H9 (cell line): ENCODE measurements at places on chromosomes 5 and 9. TPM values are rescaled to one million over a fixed set of nuclear protein-coding genes. Genes with fewer than 3 reads are reported as not detected.

DNA sequence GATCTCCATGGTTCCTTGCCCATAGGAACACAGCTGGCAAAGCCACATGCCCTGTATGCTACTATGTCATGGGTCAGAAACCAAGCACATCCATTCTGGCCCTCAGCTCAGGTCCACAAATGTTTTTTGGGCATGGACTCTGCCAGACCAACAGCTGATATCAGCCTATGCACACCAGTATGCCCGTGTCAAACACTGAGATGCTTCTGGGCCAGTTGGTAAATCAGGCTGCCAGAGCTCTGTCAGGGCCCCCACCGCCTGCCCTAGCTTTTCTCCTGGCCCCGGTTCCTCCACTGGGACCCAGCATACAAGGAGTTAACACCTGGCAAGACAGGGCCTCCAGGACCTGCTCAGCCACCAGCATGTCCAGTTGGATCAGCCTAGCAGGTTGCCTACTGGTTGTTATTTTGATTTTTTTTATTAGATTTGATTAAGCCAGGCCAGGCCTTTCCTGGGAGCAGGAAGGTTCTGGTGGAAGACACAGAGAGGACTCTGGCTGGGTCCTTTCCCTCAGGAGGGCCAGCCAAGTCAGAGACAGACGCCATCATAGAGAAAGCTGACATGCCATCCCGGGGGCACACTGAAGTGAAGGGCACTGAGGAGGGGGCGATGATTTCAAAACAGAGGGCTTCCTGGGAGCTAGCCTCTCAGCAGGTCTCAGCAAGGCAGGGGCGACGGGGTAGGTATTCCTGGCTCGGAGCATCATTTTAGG, 65.8 kb downstream of the TSTD2 start:
- H3K4me3 ChIP-seq: no peak overlapping the region
- DNase-seq: peak; percentile 8
- no peaks in the 10 kb centered on the region; the same call in 1 of the 2 replicates for H3K27me3 ChIP-seq
- H3K27ac ChIP-seq: no peak overlapping the region

DNA sequence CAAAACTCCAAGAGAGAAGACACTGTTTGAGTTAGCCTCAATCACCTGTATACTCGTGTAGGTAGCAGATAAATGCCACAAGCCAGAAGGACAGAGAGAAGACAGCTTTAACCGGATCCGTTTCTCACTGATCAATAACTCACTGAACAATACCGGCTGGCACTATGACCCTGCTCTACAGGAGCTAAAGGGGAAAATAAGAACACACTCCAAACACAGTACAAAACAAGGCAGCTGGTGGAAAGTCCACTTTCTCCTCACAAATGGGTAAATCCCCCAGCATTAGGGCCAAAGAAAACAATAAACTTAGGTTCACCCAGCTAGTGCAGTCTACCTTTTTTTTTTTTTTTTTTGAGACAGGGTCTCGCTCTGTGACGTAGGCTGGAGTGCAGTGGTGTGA, 169.4 kb downstream of the CRB2 start:
- 0 out of 2 replicates have a peak, but pooled peaks cover 5% of the 10 kb centered on the region for H3K36me3 ChIP-seq
- H3K4me1 ChIP-seq: no peaks in the 10 kb centered on the region
- H3K4me3 ChIP-seq: no peak overlapping the region
- no peak for DNase-seq
- no peak overlapping the region for H3K27ac ChIP-seq

GRCh38 chr5:39194466-39195136, 24.8 kb downstream of the FYB1 start:
- no peaks in the 10 kb centered on the region for H3K27me3 ChIP-seq
- H3K27ac ChIP-seq: no peak overlapping the region
- no peaks in the 10 kb centered on the region for H3K4me1 ChIP-seq

GRCh38 chr5:78109891-78110324, 184.6 kb downstream of the AP3B1 start:
- DNase-seq: no peak
- H3K4me3 ChIP-seq: no peak overlapping the region
- H3K27ac ChIP-seq: no peak overlapping the region
- H3K36me3 ChIP-seq: peaks cover 6% of the 10 kb centered on the region
- H3K4me1 ChIP-seq: no peaks in the 10 kb centered on the region

DNA sequence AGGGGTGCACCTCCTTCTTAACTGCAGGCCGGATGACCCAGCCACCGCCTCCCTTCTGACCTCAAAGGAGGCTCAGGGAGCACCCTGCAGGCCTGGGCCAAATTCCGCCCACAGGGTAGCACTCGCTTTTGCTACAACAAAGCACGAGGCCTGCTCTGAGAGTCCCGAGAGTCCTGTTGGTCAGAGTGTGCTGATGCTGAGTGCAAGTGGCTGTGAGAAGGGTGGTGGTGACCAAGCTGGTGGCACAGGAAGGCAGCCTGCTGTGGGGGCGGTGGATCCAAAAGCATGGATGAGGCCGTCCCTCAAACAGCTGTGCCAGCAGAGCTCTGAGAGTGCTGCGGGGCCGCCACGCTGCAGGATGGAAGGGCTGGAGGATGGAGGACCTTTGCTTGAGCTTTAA, 101.8 kb downstream of the AK8 start:
- no peaks in the 10 kb centered on the region for H3K27me3 ChIP-seq
- H3K4me3 ChIP-seq: no peak overlapping the region
- H3K4me1 ChIP-seq: no peaks in the 10 kb centered on the region
- H3K36me3 ChIP-seq: peaks cover 7% of the 10 kb centered on the region
- no peak for DNase-seq

DNA sequence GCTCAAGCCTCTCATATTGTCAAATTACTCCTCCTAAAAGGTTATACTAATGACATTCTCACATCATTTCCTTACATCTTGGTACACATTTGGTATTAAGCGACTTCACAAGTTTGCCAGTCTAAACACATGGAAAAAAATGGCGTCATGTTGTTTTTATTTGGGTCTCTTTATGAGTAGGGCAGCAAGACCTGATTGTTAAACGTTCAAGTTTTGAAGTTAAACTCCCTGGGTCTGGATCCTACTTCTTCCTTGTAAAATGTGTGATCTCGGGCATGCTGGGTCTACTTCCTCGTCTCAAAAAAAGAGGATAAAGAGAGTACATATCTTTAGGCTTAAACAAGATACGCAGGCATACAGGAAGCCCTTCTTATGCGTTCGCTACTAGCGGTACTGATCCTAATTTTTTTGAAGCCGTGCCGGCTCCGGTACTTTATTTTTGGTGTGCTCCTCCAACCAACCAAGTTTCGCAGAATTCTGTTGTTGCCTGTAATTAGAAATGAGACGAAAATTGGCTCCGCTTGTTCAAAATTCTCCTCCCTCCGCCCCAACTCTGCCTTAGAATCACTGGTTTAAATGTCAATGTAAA, 596 bp upstream of the CDC37L1 start:
- no peaks in the 10 kb centered on the region; the same call in 1 of the 2 replicates for H3K4me1 ChIP-seq
- H3K27me3 ChIP-seq: no peaks in the 10 kb centered on the region
- H3K36me3 ChIP-seq: no peaks in the 10 kb centered on the region
- H3K27ac ChIP-seq: peak overlapping the region; percentile 96
- no peak overlapping the region for H3K4me3 ChIP-seq
- DNase-seq: no peak

DNA sequence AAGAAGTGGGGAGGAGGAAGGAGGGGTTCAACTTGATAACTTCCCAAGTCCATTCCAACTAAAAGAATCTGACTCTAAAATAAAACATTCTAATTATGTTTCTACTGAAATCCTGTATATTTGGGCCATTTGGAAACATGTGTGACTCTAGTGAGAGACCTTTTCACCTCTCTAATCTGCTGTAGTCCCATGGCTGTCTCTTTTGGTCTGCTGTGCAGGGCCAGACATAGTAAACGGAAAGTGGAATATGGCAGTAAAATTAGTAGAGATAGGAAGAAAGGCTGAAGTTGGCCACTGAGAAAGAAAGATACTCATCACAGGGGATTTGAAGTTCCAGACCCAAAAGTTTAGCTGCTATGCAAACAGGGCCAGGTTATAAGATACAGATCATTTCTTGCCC, 15.9 kb downstream of the RFX3 start:
- H3K4me1 ChIP-seq: no peaks in the 10 kb centered on the region
- H3K27ac ChIP-seq: no peak overlapping the region
- H3K4me3 ChIP-seq: no peak overlapping the region

The NR2F1-AS1 gene
- total RNA-seq: 1.7 and 1.9 TPM in 2 replicates

The STPG3 gene
- not detected in 2 replicates for total RNA-seq

The CD14 gene
- 0.13 TPM in 1 of 2 replicates, not detected in the other for total RNA-seq
